ENCODE measurements at places on chromosomes 11 and 22.

- no peak for DNase-seq
Measured at GRCh38 chr22:50656122-50657070, 16.2 kb upstream of the SHANK3 start.

- no peak for DNase-seq
Measured at GRCh38 chr22:24584871-24585411, 7.9 kb downstream of the LRRC75B start.

DNA sequence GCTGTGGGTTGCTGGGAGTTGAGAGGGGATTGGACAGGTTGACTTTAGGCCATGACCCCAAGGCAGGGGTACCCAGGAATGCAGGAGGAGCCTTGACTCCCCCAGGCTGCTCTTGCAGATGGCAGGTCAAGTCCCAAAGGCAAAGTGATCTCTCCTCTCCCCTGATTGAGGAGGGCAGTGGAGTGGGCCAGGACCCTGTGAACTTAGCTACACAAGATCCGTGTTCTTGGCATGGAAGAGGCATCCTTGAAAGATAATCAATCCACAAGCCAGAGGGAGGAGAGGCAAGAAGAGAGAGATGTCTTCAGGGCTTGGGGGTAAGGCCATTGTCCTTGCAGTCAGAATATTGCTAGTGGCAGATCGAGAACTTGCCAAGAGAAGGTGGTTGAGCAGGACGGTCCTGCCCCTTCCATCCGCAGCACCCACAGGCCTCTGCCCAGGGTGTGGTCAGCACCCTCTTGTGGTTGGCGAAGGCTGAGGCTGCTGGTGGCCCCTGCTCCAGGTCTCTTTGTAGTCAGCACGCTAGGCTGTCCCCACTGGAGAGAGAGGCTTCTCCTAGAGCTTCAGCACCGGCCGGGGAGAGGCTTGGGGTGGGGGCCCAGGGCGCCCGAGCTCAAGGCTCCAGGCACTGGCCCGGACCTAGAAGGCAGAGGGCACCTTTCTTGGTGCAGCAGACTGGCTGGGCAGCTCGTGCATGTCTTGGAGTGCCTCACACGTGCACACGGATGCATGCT, 45.4 kb downstream of the KCNC1 start:
- DNase-seq, result no peak

DNA sequence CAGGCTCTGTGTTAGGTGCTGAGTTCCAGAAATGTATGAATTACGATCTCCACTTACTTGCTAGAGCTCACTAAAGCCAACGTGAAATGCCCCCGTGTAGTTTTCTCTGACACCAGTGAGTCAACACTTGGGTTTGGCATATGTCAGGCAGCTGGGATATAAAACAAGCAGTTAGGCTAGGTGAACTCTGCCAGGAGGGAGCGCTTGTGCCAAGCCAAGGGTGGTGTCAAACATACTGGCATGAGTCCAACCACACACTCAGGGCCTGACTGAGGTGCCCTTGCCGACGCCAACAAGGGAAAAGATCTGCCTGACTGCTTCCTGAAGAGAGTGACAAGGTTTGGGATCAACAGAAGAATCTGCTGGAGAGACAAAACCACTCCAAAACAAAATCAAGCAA, 167.8 kb upstream of the NARS2 start:
- DNase-seq, result peak; percentile 100

GRCh38 chr11:3971756-3972404, 116.4 kb downstream of the STIM1 start:
- DNase-seq, result no peak

DNA sequence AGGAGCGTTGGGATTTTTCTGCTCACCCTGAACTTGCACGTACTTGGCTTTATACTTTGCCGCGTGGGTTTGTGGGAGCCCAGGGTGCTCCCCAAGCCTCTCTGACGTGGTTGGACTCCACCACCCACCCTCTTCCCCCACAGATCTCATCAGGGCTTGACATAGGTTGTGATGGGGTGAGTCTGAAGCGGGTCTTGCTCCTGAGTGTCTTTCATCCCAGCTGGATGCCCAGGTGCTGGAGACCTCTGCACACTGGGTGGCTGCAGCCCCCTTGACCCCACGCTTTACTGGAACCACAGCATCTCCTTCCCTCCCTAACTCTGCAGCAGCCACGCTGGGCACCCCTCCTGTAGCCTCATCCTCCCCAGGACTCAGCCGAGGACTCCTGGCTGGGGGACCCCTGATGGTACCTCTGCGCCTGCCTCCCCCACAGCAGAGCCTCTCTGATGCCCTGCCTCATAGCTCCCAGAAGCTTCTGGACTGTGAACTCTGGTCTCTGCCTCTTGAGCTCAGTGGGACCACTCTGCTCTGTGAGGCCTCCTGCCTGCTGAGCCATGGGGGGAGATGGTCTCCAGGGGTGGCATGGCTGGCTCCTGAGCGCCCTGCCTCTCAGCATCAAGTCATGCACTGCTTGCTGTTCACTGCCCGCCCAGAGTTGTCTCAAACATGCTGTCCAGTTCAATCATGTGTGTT, 45.2 kb downstream of the MYEOV start:
- DNase-seq, result no peak

GRCh38 chr11:3001496-3001895, 9.4 kb upstream of the NAP1L4 start:
- DNase-seq, result peak; percentile 51

DNA sequence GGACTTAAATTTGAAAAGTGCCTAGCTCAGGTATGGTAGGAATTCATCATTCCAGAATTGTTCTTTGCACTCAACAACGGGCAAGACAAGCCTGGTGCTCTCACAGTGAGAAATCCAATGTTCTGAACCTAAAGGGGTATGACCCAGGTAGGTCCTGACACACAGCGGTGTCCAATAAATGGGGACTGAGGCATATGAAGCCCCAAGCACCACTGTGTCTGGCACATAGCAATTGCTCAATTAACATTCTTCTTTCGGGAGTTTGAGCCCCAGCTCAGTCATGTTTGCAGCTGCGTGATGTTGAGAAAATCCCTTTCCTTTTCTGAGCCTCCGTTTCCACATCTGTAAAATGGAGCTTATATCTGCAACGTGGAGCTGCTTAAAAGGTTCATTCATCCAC, 535.8 kb downstream of the MIAT start:
- no peak for DNase-seq

- DNase-seq, result no peak
Measured at GRCh38 chr11:113528982-113529381, 53.8 kb upstream of the DRD2 start.

GRCh38 chr11:46718155-46719019, 626 bp upstream of the F2 start:
- no peak for DNase-seq

DNA sequence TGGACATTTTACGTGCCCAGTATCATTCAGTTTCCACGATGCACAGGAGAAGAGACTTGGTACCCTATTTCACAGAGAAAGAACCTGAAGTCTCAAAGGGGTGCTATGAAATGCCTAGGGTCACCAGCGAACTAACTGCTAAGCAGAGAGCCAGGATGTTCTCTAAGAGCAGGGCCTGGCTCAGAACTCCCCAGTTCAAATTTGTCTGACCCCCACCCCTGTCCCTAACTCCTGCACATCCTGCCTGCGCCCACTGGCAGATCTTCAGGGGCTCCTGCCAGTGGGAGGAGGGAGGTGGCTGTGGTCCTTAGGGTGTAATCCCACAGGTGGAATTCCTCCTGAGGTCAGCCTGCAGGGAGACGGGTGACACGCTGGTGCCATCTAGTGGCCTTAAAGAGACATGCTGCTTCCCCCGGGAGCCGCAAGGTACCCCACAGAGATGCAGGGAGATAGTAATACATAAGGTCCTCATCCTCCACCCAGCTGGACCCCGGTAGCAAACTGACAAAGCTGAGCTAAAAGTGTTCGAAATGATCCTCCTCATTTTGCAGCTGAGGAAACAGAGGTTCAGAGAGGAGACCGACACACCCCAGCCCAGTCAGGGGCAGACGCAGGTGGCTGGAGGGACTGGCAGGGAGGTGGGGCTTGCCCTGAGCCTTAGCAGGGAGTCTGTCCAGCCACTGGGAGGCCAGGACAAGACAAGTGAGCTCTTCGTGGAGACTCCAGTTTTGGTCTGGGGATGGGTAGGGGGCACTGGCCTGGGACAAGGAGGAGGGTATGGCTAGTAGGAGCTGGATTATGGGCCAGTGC, 34.1 kb downstream of the MB start:
- DNase-seq, result peak; percentile 31

GRCh38 chr11:65651339-65651588, 11.5 kb downstream of the RELA start:
- no peak for DNase-seq

GRCh38 chr11:70250876-70251658, 19.4 kb upstream of the PPFIA1 start:
- no peak for DNase-seq

GRCh38 chr11:64582885-64583284, 8.1 kb upstream of the SLC22A12 start:
- DNase-seq, result no peak

DNA sequence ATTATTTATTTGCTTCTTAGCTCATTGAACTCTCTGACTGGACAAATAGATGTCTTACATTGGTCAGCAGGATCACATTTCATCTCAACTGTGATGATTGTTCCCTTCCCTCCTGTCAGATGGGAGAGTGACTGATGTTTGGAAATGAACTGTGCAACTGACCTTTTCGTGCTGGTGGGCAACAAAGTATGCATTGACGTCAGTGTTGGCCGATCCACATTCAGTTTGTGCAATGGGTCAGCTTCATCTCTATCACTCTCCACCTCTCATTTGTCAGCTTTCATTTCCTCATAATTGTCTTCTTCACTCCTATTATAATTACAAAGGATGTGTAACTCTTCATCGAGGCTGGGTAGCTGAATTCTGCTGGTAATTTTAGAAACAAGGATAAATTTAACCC, 71.3 kb downstream of the PPP2R1B start:
- no peak for DNase-seq

DNA sequence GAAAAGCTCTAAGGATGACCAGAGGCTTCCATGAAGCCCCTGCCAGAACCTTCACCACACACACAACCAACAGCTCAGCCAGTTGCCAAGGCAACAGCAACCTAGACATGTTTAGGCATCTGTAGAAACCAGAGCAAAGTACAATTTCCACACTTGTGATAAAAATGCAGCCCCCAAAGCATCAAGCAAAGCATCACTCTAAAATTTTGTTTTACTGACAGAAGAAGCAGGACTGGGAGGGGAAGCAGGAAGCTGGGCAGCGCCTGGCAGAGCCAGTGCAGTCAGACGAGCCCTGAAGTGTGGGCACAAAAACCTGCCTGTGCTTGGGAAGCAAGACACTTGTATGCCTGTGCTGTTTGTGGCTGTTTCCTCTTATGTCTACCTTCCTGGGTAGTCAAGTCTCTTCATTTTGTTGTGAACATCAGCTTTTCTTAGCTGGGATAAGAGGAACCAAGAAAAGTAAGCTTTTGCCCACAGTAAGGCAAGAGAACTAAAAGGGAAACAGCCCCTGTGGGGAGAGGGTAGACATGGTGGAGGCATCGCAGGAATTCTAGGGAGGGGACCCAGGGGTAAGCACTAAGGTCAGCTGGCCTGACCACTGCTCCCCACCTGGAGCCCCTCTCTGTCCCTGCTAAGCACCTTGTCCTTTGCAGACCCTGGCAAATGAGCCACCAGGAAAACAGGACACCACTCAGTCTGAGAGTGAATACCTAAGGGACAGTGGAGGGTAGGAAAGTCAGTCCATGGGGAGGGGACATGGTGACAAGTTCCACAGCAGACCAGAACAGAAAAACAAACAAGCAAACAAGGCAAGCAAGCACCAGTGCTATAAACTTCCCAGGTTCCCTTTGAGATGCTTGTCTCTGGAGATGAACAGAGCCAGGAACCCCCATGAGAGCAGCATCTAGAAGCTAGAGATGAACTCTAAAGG, 13.4 kb downstream of the PACSIN2 start:
- no peak for DNase-seq

GRCh38 chr11:118339281-118339961, 3.1 kb downstream of the CD3D start:
- DNase-seq, result no peak

GRCh38 chr11:28529540-28530410, 421.6 kb downstream of the METTL15 start:
- peak; percentile 16 for DNase-seq

DNA sequence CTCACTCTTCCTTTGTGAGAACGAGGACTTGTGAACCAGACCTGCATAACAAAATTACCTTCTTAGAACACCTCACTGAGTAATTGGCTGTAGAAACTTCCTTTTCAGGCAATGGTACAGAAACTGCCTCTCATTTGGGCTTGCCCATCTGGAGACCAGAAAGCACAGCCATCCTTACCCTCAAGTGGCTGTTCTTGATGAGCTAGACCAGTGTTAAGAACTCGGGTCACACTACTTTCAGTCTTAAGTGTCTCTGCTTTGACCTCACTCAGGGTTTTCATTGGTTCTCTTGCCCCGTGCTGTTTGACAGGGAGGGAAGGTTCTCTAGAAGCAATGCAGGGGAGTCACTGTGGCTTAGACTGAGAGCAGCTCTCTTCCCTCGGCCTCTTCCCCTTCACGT, 29.3 kb downstream of the NAT10 start:
- DNase-seq, result peak; percentile 81

GRCh38 chr11:78370406-78371172, 47.0 kb downstream of the GAB2 start:
- no peak for DNase-seq

GRCh38 chr11:62513626-62514025, 33.0 kb downstream of the AHNAK start:
- DNase-seq, result no peak

GRCh38 chr11:44192462-44193100, 97.1 kb downstream of the EXT2 start:
- no peak for DNase-seq

GRCh38 chr11:15685306-15685705, 570.6 kb downstream of the INSC start:
- DNase-seq, result no peak

- DNase-seq, result peak; percentile 13
Measured at GRCh38 chr22:42372976-42373375, 59.2 kb downstream of the NFAM1 start.

DNA sequence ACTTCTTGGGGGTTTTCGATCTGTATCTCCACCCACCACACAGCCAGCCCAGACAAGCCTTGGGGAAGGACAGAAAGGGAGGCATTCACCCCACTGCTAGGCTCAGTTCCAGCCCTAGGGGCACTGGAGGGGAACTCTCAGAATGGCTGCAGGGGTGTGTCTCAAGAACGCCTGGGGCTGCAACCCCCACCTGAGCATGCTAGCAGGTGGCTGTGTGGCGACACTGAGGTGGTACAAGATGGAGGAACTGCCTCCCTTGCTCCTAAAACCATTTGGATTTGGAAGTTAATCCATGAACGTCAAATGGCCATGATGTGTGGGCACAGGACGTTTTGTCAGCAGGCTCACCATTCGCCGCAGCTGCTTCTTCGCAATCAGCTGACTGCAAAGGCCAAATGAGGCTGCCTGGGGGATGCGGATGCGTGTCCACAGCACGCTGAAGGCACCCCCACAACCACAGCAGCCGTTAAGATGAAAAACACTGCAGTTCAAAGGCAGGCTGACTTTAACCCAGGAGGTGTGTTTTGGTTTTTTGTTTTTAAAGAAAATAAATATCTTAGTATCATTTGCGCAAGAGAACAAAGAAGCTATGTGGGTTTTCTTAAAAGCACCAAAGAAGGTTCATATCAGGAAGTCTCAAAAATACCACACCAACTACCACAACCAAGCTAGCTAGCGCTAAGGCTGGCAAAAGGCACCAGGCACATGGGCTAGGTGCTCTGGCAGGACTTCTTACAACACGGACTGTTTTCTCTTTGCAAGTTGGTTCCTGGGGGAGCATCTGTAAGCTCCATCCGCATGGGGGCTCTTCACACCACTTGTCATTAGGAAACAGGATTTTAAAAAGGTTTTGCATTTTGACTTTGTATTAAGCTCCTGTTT, 22.2 kb upstream of the NAP1L4 start:
- no peak for DNase-seq

- no peak for DNase-seq
Measured at GRCh38 chr22:22558972-22559603, at the start of gene PRAME. Gene PRAME, minus strand, starts transcription at chr22:22559265. Its CDS starts 2,433 bp downstream, at chr22:22556832.

All from DMS79 treated with DMSO at 0.1 percent for 48 hours (cell line).